ENCODE measurements at places on chromosomes 7 and 10.

- DNase-seq: no peak
These were observed 5.4 kb downstream of the MAFK start for GRCh38 chr7:1535701-1536454.

GRCh38 chr7:91375378-91375777 is 111.1 kb downstream of the FZD1 start:
- DNase-seq: no peak

DNA sequence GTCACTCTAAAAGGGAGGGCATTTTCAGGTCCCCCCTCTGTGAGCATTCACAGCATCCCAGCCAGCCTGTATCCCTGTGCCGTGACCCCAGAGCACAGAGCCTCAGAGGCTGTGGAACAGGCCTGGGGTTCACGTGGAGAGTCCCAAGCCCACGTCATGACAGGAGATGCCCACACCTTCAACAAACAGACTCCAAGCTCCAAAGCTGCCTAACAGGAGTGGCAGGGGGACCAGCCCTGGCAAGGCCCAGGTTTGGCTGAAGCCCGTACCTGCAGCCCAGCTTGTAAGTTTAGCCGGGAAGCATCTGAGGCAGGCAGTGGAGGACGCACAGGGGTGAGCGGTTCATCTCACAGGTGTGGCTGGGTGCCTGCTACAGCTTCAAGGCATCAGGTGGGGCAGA is 33.5 kb downstream of the LHPP start:
- DNase-seq: no peak

GRCh38 chr7:6170571-6171531 is 101.6 kb downstream of the CYTH3 start:
- DNase-seq: no peak

DNA sequence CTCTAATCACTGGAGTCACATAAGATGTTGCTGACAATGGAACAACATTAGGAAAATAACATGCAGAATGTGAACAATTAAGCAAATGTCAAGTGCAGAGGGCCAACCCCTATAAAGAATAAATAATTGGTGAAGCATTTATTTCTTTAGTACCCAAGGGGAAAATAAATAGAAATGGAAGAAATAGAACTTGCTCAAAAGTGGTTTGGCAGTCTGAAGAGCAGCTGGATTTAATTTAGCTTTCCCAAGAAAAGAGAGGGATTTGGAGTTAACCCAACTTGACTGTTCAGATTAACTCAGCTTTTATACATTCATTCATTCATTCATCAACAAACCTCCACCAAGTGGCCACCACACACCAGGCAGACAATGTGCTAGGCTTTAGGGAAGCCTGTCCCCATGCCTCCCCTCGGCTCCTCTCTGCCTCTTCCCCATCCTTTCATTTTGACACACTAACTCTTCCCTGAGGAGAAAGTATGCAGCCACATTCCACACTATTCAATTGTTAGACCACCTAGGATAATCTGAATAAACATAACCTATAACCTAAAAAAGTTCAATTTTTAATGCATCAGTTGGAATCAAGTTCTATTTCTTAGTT is 295.5 kb downstream of the AHR start:
- no peak for DNase-seq

DNA sequence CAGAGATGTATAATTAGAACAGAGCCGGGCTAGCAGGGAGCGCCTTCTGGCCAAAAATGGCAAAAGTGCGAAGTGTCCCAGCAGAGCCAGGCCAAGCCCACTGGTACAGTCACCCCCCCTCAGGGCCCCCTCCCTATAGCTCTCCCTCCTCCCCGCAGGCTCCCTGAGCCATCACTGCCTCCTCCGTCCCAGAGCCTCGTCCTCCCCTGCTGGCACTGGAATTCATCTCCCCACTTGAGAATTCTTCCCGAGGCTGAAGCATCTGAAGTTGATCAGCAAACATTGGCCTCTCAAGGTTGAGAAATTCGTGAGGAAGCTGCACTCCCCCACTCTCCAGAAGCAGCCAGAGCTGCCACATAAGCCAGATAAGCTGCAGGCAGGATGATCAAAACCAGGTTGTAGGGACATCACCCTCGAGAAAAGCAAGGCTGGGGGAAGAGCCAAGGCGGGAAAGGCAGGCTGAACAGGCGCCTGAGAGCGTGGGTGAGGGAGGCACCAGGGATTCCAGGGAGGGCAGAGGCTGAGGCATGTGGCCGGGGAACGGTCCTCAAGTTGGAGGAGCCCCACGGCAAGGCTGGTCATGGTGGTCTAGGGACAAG is 23.4 kb downstream of the CAMK2G start:
- no peak for DNase-seq

DNA sequence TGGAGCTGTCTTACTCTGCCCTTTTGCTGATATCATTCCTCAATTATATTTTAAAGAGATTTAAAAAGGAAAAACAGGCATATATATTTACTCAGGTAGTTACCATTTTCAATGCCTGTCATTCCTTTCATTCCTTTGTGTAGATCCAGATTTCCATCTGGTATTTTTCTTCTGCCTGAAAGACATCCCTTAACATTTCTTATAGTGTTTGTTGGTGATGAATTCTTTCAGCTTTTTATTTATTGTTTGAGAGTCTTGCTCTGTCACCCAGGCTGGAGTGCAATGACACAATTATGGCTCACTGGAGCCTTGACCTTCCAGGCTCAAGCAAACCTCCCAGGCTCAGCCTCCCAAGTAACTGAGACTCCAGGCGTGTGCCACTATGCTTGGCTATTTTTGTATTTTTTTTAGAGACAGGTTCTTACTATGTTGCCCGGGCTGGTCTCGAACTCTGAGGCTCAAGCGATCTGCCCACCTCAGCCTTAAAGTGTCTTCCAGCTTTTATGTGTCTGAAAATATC is 5.6 kb upstream of the POM121 start:
- DNase-seq: no peak

DNA sequence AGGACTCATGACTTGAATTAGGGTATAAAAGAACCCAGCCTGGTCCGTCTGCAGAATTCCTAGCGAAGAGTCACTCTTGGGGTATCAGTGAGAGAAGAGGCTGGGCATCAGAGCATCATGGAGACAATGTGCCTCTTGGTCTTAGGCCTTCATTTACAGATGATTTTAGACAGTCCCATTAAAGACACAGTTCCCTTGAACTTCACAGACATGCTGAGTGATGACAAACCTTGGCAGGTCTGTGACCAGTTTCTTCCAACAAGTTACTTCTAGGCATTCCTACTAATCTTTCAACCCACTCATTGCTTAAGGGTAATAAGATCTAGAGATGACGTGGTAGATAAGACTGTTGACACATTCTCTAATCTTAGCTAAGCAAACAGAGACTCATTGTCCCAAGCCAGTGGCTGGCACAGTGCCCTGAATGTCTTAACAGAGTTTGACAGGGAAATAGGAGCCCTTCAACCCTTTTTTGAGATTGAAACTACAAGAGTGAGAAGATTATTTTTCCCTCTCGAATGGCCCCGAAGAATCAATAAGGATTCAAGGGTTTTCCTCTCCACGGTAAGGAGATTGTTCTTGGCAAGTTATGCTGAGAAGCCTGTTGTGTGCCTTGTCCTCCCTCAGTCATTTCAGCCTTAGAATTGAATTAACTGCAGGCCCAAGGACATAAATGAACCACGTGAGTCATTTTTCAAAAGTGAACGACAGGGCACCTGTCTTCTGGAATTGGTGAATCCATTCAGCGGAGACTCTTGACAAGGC is 281.1 kb downstream of the CCDC3 start:
- DNase-seq: no peak

DNA sequence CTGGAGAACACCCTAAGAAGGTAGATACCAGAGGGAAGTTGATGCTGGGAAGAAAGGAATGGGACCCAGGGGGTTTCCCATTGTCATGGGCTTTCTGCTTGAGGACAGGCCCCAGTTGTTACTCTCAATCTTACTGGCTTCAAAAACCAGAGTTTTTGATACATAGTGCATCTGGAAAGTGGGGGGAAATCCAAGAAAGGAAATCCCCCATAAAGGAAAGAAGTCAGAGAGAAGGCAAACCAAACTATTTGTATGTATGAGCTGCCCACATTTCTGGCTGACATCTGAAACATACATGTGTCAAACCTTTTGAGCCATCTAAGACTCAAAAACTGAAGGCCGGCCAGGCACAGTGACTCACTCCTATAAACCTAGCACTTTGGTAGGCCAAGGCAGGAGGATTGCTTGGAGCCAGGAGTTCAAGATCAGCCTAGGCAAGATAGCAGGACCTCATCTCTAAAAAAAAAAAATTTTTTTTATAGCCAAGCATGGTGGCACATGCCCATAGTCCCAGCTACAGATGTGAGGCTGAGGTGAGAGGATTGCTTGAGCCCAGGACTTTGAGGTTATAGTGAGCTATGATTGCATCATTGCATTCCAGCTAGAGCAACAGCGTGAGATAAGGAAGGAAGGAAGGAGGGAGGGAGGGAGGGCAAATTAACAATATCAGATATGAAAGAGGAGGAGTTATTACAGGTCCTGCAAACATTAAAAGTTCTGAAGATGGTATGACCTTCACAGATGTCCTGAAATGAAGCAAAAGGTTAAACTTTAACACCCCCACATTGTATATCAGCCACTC is 6.7 kb upstream of the COA1 start:
- DNase-seq: no peak

DNA sequence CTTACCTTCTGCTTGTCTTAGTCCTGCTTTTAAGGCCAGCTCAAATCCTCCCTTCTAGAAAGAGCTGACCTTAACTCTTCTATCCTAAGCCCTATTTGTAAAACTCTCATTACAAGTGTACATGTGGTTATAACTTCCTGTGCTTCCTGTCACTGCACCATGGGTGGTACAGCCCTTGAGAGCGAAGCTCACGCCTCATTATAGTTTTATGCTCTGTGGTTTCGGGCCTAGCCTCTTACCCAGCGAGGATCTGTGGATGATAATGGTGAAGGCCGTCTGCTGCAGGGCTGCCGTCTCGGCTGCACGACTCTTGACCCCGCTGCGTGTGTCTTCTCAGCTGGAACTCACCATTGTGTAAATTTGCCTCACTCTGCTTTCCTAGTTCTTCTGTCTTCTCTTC is 74.6 kb downstream of the CUL1 start:
- no peak for DNase-seq

DNA sequence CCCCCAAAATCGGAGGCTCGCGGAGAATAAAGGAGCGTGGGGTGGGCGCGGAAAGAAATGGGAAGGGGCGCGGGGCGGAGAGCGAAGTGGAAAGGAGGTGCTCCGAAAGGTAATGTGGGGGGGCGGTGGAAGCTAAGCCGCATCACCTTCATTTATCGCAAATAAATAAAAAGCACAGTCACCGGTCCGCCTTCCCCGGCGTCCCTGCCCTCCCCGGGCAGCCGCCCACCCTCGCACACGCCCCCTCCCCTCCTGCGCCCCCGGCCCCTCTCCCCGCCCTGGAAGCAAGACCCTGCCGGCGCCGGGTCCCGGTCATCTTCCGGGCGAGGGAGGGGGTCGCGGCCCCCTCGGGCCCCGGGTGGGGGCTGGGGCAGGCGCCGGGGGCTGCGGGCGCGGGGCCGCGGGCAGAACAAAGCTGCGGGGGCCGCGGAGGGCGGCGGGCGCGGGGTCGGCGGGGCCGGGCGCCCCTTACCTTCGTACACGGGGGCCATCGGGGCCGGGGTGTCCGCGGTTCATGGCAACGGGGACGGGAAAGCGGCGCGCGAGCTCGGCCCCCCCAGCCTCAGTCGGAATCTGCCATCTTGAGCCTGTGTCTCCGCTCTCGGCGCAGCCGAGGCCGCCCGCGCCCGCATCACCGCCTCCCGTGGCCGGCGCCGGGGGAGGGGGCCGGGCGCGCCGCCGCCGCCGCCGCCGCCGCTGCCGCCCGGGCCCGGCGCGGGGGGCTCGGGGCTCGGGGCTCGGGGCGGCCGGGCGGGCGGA is 486 bp downstream of the HIPK2 start:
- no peak for DNase-seq

GRCh38 chr7:100088621-100089457 is at the start of gene COPS6:
Gene COPS6 (plus strand): TSS chr7:100088969. CDS start chr7:100088991, 22 bp downstream.
- peak; percentile 63 for DNase-seq

- DNase-seq: no peak
These were observed 75.8 kb upstream of the MRLN start for GRCh38 chr10:59829024-59829423.

DNA sequence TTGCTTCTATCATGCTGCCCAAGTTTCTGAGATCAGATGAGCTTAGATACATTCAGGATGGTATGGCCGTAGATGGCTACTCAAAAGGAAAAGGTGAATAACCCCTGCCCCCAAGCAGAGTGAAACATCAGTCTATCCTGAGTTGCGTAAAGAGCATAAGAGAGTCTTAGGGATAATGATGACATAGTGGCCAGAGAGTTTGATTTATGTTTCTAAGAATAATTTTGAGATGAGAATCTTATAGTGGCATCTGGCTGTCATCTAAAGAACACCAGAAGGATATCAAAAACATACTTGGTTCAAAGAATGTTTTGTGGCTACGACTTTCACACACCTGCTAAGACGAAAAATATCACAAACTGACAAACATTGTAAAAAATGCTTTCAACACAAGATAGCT is 20.6 kb downstream of the PIK3CG start:
- no peak for DNase-seq

DNA sequence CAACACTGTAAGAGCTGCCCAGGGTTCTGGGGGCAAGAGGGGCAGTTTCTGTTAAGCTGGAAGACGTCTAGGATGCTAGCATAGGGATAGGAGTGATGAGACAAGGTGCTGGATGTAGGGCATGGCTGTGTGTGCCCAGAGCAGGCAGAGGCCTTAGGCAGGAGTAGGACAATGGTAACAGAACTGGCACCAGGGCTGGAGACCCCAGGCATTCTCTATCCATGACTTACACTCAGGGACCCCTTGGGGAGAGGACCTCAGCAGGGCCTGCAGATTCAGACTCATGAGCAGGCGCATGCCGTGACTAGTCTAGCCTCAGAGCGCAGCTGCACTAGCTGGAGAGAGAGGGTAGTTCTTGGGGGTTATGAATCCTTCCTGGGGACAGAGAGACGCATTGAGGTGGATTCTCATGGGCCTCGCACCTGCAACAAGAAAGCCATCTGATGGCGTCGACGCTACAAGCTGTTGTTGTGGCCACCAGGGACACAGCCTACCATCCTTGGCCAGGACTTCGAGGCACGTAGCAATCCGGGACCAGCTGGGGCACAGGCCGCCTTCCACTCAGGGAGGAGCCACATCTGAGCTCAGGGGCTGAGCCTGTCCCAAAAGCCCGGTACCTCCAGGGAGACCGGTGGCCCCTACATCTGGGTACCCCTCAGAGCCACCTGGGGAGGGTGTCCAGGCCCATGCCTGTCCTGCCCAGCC is 474.1 kb downstream of the PTPRN2 start:
- no peak for DNase-seq

DNA sequence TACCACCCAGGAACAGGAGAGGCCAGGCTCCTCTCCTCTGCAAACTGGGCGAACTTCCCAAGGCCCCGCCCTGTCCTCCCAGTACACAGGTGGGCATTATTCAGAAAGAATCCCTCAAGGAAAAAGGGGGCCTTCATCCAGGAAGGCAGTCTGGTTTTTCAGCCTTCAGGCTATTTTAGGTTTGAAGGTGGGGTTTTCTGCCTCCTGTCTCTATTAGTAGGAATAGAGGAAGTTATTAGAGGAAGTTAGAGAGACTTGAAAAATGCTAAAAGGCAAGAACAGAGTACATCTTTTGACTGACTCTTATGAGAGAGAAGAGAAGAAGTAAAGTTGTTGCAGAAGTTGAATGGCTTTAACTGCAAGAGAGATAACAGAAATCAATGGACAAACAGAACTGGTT is 250.9 kb upstream of the SORCS1 start:
- DNase-seq: no peak

Data from stimulated activated CD4-positive, alpha-beta T cell treated with anti-CD3 and anti-CD28 coated beads, TNF-alpha, amount 100 ng/mL, for 1 hour (primary cell).